ENCODE measurements at places on chromosomes 7 and 10.

- no peak for DNase-seq
Measured at GRCh38 chr10:52443419-52444388, 129.6 kb downstream of the DKK1 start.

- no peak for DNase-seq
Measured at GRCh38 chr7:124662372-124662771, 103.2 kb downstream of the GPR37 start.

GRCh38 chr10:1737222-1738061 lies at the start of gene ADARB2:
ADARB2 (minus strand) TSS chr10:1737525.
- no peak for DNase-seq

DNA sequence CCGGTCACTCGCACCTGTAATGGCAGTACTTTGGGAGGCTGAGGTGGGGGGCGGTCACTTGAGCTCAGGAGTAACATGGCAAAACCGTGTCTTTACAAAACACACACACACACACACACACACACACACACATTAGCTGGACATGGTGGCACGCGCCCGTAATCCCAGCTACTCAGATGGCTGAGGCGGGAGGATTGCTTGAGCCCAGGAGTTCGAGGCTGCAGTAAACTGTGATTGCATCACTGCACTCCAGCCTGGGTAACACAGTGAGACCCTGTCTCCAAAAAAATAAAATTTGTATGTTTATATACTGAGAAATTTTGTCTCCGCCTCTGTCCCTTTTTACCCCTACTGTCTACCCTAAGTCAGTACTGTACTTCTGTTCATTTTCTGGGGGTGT lies 86.6 kb downstream of the CUX1 start:
- DNase-seq: no peak

DNA sequence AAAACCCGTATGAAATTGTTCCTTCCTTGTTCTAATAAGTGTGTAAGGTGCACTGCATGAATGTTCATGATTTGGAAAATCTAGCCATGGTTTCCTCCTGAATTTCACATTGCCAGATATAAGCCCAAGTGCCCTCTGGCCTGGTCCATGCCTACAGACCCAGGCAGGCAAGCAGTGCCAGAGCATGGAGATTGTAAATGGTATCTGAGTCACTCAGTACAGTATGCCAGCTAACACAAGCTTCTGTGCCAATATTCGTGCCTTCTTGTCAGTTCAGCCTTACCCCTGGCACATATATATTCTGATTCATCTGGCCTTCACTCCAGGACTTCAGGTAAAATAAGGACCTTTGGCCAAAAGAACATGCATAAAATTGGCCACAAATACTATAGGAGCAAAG lies 38.4 kb upstream of the PDE1C start:
- DNase-seq: no peak

DNA sequence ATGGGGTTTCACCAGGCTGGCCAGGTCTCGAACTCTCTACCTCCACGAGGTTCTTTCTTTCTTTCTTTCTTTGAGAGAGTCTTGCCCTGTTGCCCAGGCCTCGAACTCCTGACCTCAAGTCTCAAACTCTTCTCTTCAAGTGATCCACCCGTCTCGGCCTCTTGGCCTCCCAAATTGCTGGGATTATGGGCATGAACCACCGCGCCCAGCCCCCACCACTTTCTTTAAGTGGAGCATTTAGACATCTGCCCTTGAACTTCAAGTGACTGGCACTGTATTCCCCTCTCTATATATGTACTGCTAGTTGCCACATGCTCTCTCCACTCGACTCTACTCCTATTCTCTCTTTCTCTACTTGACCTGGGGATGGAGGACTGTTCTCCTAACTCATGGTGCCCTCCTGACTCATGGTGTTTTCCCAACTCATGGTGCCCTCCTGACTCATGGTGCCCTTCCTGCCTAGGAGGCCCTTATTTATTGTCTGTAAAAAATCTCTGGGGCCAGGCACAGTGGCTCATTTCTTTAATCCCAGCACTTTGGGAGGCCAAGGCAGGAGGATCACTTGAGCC lies 19.3 kb upstream of the ACHE start:
- no peak for DNase-seq

GRCh38 chr10:24920907-24921881 lies 31.2 kb downstream of the PRTFDC1 start:
- peak; percentile 52 for DNase-seq

- DNase-seq: no peak
Measured at GRCh38 chr10:78222096-78222790, 188.6 kb downstream of the RPS24 start.

GRCh38 chr7:52917982-52918578 lies 117.4 kb upstream of the POM121L12 start:
- no peak for DNase-seq

DNA sequence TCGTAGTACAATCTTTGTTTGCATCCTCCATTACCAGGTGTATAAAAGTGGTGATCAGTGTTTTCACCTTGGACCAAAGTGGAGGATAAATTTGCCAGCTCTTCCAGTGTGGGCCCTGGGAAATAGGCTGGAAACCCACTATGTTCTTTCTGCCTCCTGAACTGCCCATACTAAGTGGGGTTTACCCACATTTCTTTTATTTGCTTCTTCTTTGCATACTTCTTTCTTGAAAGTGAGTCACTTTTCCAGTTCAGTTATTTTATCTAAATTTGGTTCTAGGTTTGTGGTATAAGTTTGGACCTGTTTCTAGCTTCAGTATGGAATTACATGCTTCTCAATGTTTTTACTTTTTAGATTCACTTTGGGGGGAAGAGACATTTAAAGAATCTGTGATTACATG lies 126.2 kb upstream of the ACBD5 start:
- no peak for DNase-seq

DNA sequence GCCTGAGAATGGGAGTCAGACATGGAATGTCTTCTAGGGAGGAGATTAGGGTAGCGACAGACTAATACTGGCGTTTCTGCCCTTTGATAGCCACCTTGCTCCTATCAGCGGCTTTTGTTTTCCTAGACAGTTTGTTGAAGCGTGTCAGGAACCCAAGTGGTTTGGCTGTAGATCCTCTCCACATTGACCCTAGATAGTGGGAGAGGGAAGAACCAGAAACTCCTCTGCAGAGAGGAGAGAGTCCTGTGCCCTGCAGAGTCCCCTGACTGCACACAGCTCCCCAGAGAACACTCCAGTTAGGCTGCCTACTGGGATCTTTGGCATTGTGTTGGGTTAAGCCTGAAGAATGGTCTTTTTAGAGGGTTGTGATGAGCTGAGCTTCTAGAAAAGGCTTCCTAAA lies 2.4 kb downstream of the MEPCE start:
- no peak for DNase-seq

DNA sequence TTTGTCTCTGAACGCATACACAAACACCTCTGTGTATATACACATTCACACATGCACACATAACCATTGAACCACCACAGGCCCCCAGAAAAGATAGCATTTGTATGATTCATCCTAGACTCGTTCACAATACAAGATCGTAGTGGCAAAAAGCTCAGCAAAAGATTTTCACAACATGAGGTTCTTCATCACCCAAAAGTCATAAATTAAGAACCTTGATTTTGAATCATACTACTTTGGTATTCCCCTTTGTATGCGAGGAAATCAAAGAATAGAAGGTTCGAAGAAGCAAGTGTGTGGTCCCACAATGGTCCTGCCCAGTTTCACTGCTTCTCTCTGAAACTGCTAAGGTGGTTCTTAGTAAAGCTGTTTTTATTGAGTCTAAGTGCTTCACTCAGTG lies 200.7 kb downstream of the CELF2 start:
- no peak for DNase-seq

GRCh38 chr10:102001435-102002068 lies 54.4 kb downstream of the ARMH3 start:
- no peak for DNase-seq

DNA sequence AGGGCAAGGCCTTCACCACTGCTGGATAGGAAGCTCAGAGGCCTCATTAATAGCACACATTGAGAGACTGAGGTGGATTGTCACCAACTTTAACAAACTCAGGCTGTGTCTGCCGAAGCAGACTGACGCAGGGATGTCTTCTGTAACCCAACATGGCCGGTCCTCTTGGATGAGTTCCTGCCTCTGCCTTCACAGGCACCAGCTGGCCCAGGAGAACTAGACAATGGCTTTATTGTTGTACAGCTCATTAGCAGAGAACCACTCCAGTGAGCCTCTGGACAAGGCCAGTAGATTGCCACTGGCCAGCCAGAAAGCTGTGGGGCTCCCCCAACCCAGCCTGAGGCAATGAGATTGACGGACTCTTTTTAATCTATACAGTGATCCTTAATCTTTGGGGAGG lies 9.4 kb downstream of the NODAL start:
- no peak for DNase-seq

DNA sequence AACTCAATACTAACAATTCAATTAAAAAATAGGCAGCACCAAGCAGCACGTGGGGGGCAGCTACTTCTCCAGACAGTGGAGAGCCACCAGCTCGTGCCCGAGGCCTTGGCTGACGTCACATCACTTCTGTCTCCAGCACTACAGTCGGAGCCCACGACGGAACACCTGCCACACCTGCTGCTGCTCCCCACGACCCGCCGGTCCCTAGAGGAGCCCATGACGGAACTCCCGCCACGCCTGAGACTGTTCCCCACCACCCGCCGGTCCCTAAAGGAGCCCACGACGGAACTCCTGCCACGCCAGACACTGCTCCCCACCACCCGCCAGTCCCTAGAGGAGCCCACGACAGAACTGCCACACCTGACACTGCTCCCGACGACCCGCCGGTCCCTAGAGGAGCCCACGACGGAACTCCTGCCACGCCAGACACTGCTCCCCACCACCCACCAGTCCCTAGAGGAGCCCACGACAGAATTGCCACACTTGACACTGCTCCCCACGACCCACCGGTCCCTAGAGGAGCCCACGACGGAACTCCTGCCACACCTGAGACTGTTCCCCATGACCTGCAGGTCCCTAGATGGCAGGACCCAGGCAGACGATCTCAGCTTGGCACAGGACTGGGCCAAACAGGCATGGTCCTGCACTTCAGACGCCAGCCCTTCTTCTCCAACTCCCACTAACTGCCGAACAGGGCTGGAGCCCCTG lies 258.0 kb downstream of the ELFN1 start:
- no peak for DNase-seq

- DNase-seq: no peak
Measured at GRCh38 chr7:131300572-131301466, 26.9 kb upstream of the MKLN1 start.

GRCh38 chr7:110800984-110801383 lies 289.9 kb upstream of the LRRN3 start:
- no peak for DNase-seq

DNA sequence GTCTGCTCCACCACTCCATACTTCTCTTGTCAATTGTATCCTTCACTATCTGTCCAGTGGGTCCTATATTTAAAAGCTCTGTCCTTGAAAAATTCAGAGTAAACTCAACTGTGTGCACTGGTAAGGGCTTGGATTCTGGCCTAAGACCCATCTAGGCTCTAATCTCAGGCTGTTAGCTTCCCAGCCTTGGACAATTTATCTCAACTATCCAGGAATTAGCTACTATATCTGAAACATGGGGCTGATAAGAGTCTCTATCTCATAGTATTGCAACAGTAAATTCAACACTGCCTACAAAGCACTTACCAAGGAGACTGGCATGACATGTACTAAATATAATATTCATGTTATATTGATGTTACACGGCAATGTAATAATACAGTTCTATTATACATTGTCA lies 303.4 kb downstream of the XPNPEP1 start:
- no peak for DNase-seq

GRCh38 chr10:124647421-124648130 lies 96.6 kb downstream of the FAM53B start:
- peak; percentile 55 for DNase-seq

GRCh38 chr7:12289996-12290395 lies 78.9 kb downstream of the TMEM106B start:
- DNase-seq: no peak

GRCh38 chr7:42236976-42237810 lies at the start of gene GLI3:
GLI3 (minus strand) TSS chr7:42237209; CDS start chr7:42223253, 13,956 bp downstream.
- DNase-seq: no peak

DNA sequence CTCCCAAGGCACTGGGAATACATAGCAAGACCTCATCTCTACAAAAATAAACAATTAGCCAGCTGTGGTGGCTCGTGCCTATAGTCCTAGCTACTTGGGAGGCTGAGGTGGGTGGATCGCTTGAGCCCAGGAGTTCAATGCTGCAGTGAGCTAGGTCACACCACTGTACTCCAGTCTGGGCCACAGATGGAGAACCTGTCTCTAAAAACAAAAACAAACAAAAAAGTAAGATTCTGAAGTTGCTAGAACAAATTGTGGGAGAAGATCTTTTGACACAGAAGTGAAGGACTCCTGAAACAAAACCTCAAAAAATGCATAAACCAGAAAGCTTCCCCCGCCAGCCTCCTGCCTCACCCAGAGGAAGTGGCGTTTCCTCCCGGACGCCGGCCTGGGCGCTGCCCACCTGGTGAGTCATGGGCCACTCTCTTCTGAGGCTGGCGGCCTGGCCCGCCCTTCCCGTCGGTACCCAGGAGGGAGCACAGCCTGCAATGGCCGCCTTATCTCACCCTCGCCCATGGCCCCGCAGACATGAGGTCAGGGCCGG lies 25.4 kb upstream of the ELN start:
- DNase-seq: no peak

DNA sequence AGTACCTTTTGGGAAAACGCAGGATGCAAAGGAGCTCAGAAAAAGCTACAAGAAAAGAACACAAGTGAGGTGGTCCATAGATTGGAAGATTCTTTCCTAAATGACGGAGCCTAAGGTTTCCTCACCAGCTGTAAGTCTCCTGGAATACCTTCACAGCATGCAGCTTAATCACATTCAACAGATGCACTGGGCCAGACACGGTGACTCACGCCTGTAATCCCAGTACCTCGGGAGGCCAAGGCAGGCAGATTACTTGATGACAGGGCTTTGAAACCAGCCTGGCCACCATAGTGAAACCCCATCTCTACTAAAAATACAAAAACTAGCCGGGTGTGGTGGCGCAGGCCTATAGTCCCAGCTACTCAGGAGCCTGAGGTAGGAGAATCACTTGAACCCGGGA lies 228.7 kb downstream of the FRMD4A start:
- no peak for DNase-seq

DNA sequence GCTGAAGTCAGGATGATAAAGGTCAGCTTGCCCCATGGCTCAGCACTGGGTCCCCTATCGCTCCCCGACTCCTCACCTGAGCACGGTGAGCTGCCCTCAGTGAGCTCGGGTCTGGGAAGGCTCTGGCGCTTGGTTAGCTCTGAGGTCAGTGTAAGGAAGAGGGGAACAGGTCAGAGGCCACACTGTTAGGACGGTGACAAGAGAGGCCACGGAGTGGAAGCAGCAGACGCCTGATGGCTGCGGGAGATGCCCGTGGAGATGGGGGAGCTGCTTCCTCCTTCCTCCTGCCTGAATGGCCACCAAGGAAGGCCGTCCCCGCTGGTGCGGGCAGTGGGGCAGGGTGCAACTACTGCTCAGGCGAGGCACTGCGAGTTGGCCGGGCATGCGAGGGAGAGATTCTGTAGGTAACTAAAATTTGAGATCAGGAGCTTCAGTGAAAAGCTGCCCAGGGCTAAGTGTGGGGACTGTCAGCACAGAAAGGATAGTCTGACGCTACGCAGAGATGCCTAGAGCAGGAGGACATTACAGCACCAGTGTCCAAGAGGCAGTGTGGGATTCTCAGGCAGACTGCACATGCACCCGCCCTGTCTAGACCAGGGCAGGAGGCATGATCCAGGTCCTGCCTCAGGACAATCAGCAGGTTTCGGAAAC lies 231.3 kb upstream of the GRB10 start:
- no peak for DNase-seq

GRCh38 chr7:52289247-52289646 lies 746.2 kb upstream of the POM121L12 start:
- no peak for DNase-seq

GRCh38 chr10:7054915-7055314 lies 355.9 kb downstream of the SFMBT2 start:
- DNase-seq: no peak
